Heart left ventricle (tissue), 16 donors: ENCODE measurements at places on chromosomes 11 and 22. TPM values are rescaled to one million over a fixed set of nuclear protein-coding genes. Genes with fewer than 3 reads are reported as not detected.

Gene GRM5
- not detected for polyA plus RNA-seq

Gene JHY
- polyA plus RNA-seq: 0.61 TPM

Gene PKP3
- 0.17 TPM for polyA plus RNA-seq

Gene RFPL3
- not detected for polyA plus RNA-seq

Gene OR2AG1
- polyA plus RNA-seq: not detected

Gene OSBP2
- 5.1 TPM for polyA plus RNA-seq

Gene KCNC1
- not detected for polyA plus RNA-seq

Gene BBOX1
- polyA plus RNA-seq: not detected

Gene TRIM51
- not detected for polyA plus RNA-seq

Gene TMEM151A
- 0.08 TPM for polyA plus RNA-seq

Gene TMEM132A
- 8.9 TPM for polyA plus RNA-seq

Gene NNMT
- 76.3 TPM for polyA plus RNA-seq

Gene C11orf42
- not detected for polyA plus RNA-seq

Gene MPPED2
- 3.7 TPM for polyA plus RNA-seq
